ENCODE measurements at places on chromosomes 16 and 17. TPM values are rescaled to one million over a fixed set of nuclear protein-coding genes. Genes with fewer than 3 reads are reported as not detected.

Gene ALOXE3
- not detected for total RNA-seq

GRCh38 chr16:566475-567372 is at the start of gene NHLRC4:
TSS of gene NHLRC4 (plus strand) at chr16:567005. CDS start at chr16:568048, 1,043 bp downstream.
- DNase-seq = peak; percentile 90

DNA sequence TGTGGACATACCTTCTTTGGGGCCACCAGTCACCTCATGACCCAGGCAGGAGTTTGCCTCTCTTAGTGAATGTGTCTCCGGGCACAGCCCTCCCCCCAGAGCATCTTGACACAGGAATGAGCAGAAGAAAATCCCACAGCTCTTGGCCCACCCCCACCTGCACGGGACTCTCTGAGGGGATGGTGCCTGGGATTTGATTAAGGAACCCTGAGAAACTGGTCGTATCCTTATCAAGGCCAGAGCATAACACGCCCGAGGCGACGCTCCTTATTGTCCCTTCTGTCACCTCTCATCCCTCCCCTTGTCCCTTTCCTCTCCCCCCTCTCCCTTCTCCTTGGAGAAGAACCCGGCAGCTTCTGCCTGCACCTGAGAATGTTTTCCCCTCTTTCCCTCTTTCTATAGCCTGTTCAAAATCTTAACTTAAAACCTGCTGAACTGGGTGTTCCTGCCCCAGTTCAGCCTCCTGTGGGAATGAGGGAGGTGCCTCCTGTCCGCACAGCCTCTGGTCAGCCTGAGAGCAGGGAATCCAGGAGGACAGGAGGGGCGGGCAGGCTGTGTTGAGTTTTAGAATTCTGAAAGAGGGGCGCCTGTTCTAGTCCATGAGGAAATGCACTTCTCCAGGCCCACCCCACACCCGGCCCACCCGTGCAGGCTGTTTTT is 140.7 kb upstream of the PLCG2 start:
- DNase-seq = no peak

GRCh38 chr17:62738281-62738680 is 69.8 kb downstream of the MARCHF10 start:
- no peak for DNase-seq

Gene SNN
- total RNA-seq = 15.3 TPM

DNA sequence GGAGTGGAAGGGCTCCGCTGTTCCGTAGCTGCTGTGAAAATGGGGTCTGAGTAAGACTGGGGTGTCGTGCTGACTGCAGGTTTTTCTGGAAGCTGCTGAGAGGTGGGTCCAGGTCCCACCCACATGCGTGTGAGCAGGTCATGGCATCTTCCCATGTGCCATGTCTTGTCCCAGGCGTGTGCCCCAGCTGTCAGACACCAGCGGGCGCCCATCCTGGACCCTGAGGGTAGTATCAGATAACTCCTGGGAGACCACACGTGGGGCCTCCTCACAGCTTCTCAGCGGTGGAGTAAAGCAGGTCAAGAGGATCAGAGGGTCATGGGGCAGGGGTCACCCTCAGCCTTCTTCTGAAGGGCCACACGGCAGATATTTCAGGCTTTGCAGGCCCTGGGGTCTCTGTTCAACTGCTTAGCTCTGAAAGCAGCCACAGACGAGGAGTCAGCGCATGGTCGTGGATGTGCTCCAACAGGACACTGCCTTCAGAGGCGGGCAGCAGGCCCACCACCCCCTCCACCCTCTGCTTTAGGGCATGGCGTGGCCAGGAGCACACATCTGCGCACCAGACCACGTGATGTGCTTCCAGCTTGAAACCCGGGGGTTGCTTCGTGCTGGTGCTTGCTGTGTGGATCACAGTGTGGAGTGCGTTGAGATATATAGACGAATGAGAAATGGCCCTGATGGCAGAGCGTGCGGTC is 68.7 kb downstream of the BANP start:
- no peak for DNase-seq

DNA sequence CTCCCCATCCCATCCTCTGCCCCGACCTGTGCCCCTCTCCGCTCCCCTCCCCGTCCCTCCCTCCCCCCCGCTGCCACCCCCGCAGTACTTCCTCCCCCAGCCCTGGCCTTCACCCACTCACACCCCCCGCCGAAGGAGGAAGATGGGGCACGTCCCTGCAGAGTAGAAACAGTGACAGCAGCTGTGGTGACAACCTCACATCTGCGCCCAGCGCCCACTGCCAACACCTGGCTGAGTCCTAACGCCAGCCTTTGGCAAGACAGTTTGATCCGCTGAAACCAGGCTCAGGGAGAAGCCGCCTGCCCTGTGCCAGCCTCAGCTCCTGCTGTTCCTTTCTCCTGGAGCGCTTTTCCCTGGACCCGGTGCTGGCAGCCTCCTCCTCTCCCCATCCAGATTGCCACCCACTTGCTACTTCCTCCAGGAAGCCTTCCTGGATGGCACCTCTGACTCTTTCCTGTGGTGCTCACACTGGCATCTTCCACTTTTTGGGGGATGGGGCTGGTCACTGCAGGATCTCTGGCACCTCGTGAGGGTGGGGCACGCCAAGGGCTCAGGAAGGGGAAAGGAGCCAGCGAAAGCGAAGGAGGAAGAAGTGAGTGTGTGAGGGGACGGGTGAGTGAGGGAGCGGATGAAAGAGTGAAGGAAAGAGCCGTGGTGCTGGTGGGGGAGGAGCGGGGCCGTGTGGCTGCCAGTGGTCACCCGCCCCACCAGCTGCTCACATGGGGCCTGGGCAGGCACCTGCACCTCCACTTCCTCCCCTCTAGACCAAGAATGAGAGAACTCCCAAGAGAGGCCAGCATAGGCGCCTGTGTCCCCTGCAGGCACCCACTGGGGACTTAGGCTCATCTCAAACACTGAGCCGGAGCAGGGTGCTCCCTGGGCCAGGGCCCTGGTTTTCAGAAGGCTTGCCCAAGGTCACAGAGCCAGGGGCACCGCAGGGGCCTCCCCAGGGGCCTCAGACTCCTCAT is 27.0 kb downstream of the ZFPM1 start:
- no peak for DNase-seq

Gene UMOD
- total RNA-seq = not detected

DNA sequence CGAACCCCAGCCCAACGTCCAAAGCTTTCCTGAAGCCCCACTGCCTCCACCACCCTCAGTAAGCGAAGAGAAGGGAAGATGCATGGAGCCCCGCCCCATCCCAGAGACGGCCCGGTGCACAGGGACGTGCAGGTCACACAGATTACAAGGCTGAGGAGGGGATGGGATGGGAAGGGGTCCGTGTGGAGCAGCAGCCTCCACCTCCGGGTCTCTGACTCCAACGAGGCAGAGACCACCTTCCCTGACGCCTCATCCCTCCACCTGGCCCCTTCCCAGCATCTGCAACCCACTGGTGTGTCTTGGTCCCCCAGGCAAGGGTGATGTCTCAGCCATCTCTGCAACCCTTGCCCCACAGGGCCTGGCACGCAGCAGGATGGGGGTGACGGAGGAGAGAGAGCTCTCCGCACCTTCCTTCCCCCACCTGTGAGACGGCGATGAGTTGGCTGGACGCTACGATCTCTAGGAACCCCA is 58.5 kb downstream of the TBC1D16 start:
- peak; percentile 46 for DNase-seq

- no peak for DNase-seq
Measured at GRCh38 chr17:6596941-6597340, 40.6 kb upstream of the PITPNM3 start.

Gene RASL10B
- total RNA-seq = 3.9 TPM

Gene SMIM5
- total RNA-seq = 3.0 TPM

GRCh38 chr17:9403257-9403656 is 172.4 kb downstream of the STX8 start:
- DNase-seq = no peak

DNA sequence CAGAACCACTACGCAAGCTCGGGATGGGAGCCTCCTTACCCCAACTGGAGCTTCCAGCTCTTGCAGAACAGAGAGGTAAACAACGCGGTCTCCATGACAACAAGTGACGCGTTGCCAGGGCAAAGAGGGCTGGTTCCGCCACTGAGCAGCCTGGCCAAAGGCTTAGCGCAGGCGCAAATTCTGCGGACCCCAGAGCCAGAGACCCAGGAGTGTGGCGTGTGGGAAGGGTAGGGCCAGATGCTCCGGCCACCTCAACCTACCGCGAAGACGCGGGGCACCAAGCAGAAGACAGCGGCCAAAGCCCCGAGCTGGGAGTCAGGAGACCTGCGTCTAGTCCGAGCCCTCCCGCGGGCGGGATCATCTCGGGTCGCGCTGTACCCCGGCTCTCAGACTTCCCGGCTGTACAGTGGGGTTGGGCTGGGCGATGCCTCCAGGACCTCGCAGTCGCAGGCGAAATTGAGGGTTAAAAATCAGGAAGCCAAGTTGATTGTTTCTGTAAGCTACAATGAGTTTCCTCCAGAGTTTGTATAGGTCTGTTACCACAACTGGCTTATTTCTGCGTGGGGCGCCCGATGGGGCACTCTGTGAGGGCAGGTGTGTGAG is at the start of gene TEKT1:
Gene TEKT1 (minus strand): TSS at position 69 of the 603 bp plus-strand sequence. CDS start 1,353 bp downstream, outside the sequence.
- peak; percentile 73 for DNase-seq

- DNase-seq = peak; percentile 95
Measured at GRCh38 chr16:58515125-58515870, at the start of gene SETD6. TSS of gene SETD6 (plus strand) at chr16:58515517. CDS start at chr16:58515538, 21 bp downstream.

Gene MAP2K3
- 9.5 TPM for total RNA-seq

DNA sequence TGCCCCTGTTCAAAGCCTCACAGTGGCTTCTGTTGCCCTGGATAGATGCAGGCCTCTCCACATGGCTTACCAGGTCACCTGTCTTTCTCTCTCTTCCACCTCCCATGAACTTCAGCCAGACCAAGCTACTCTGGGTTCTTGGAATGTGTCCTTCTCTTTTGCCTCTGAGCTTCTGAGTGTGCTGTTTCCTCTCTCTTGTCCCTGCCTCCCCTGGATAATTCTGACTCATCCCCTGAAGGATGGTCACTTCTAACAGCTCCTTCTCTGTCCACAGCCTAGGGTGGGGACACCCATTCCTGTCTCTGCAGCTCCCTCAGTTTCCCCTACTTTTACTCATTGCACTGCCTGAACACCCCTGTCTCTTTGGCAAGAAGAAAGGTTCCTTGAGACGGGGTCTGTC is 2.9 kb downstream of the GUCY2D start:
- peak; percentile 27 for DNase-seq
